ENCODE measurements at places on chromosomes 12 and 14.

- no peak for DNase-seq
Measured at GRCh38 chr12:7719946-7720730, 8.9 kb downstream of the DPPA3 start.

GRCh38 chr14:59275668-59276067 lies 87.2 kb downstream of the DAAM1 start:
- no peak for DNase-seq

- DNase-seq, result no peak
Measured at GRCh38 chr14:50516091-50516490, 16.3 kb downstream of the MAP4K5 start.

GRCh38 chr12:41983394-41983793 lies 161.3 kb downstream of the GXYLT1 start:
- no peak for DNase-seq

GRCh38 chr14:67186172-67186768 lies 3.0 kb upstream of the GARIN2 start:
- no peak for DNase-seq

DNA sequence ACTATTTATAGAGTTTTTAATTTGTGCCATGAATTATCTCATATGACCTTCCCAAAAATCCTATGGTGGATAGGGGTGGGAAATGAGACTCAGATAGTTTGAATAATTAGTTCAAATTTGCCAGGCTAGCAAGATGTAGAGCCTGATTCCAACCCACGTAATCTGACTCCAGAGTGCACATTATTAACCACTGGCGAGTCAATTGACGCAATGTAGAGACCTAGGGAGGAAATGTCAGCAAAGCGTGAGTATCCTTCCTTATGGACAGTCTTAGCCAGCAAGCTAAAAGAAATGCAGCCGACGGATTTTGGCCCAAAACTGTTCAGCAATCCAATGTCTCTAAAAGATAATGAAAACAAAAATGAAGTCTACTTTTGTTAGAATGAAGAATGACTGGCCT lies 193.3 kb upstream of the KRR1 start:
- no peak for DNase-seq

DNA sequence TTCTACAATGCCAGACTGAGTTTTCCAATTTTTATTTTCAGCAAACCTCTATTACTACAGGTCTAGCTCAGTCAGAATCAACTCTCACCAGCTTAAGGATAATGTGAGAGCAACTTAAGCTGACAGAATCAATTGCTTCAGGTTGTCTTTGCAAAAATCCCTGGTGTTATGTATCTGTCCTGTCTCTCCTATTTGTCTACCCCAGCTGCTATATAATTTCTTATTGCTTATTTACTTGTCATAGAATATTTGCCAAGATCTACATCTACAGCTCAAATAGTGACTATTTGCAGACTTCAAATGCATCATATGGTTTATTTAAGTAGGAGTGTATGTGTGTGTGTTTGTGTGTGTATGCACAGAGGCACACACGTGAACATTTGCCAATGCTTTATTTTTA lies 54.1 kb downstream of the FOXG1 start:
- DNase-seq, result no peak

- no peak for DNase-seq
Measured at GRCh38 chr12:116294454-116295165, 17.1 kb upstream of the MED13L start.

DNA sequence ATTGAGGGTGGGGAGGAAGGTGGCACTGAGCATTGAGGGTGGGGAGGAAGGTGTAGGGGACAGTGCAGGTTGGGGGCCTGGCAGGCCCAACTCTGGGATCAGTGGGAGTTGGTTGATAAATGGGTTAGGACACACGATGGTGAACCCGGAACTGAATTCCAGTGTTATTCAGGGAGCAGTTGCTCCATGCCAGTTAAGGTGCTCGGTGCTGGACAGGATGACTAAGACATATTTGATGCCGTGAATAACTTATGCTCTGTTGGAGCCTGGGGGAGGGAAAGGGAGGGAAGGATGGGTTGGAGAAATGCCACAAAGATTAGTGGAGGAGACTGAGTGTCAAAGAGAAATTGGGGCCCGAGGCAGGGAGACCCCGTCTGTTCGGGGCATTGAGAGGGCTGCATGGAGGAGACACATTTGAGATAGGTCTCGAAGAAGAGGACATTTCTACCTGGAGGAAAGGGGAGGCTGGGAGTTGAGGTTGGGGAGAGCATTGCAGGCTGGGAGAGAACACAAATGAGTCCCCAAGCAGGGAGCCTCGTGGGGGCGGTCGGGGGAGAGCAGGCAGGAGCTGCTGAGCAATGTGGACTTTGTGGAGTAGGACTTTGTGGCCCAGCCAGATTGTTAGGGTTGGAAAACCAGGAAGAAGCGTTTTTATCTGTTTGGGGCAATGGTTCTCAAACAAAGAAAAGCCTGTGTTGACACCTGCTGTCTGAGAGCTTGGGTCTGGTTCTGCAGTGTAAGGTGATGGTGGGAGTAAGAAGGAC lies 65.3 kb downstream of the IQSEC3 start:
- no peak for DNase-seq

GRCh38 chr14:97788846-97789526 lies 991.8 kb downstream of the VRK1 start:
- DNase-seq, result no peak

GRCh38 chr12:93164103-93164880 lies 213.4 kb upstream of the NUDT4 start:
- DNase-seq, result no peak

- no peak for DNase-seq
Measured at GRCh38 chr14:95503365-95504134, 12.9 kb downstream of the SYNE3 start.

DNA sequence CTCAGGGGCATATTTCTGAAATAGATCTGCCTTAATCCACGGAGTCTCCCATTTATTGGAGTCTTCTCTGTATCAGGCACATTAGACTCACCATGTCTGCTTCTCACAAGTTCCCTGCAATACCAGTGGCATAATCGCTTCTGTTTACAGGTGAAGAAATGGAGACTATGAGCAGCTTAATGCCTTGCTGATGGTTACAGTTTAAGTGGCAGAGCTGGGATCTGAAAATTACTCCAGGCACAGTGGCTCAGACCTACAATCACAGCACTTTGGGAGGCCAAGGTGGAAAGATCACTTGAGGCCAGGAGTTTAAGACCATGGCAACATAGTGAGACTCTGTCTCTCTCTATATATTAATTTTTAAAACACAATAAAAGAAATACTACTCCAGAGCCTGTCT lies 7.3 kb upstream of the RIC8B start:
- DNase-seq, result no peak

- DNase-seq, result no peak
Measured at GRCh38 chr12:132925597-132926414, 30.3 kb downstream of the ZNF605 start.

DNA sequence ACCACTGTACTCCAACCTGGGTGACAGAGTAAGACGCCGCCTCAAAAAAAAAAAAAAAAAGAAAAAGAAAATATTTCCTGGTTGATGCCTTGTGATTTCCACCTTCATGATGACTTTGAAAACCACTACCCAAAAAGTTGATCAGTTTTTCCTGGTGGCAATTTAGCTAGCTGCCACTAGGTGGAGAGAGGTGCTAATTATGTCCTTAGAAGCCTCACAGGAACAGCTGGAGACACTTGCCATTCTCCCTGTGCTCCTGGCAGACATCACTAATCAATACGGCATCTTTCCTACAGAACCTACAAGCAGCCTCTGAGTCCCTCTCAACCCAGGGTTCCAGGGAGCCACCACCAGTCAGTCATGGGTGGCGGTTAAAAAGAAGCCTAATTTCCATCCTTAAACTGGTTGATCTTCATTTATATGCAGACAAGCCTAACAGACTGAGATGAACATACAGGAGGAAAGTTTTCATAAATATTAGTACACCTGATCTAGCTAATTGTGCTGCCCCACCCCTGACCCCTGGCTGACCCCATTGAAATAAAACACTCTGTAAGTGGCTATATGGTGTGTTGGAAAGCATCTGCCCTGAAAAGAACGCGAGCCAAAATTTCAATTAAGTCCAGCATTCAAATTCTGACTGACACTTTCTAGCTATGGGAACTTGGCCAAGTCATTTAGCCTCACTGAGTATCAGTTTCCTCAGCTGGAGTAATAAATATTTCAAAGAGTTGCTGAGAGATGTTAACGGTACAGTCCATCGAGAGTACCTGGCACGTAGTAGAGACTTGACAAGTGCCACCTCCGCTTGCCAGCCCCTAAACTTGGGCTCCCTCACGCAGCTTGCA lies 6.2 kb upstream of the OAS1 start:
- DNase-seq, result no peak

DNA sequence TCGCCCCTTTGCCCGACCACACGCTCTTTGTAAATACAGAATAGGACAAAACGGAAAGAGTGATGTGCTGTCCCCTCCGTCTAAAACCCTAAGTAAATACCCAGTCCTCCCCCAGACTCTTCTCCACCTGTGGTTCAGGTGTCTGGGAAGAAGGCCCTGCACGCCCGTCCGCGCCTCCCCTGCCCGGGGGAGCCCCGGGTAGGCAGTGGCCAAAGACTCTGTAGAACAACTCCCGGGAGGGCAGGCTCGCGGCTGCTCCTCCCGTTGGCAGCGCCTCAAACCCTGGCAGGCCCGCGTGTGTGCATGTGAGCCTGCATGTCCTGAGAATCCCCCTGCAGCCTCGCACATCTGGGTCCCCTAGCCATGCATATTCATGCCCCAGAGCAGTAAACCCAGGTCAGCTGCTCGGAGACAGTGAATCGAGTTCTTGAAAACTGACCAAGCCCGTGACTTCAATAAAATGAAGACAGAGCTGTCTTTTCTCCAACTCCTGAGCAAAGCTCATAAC lies 165.8 kb downstream of the MON2 start:
- DNase-seq, result no peak

GRCh38 chr14:53951243-53951626 lies 5.4 kb downstream of the BMP4 start:
- DNase-seq, result no peak

GRCh38 chr14:50529288-50530179 lies 2.8 kb downstream of the MAP4K5 start:
- DNase-seq, result no peak

DNA sequence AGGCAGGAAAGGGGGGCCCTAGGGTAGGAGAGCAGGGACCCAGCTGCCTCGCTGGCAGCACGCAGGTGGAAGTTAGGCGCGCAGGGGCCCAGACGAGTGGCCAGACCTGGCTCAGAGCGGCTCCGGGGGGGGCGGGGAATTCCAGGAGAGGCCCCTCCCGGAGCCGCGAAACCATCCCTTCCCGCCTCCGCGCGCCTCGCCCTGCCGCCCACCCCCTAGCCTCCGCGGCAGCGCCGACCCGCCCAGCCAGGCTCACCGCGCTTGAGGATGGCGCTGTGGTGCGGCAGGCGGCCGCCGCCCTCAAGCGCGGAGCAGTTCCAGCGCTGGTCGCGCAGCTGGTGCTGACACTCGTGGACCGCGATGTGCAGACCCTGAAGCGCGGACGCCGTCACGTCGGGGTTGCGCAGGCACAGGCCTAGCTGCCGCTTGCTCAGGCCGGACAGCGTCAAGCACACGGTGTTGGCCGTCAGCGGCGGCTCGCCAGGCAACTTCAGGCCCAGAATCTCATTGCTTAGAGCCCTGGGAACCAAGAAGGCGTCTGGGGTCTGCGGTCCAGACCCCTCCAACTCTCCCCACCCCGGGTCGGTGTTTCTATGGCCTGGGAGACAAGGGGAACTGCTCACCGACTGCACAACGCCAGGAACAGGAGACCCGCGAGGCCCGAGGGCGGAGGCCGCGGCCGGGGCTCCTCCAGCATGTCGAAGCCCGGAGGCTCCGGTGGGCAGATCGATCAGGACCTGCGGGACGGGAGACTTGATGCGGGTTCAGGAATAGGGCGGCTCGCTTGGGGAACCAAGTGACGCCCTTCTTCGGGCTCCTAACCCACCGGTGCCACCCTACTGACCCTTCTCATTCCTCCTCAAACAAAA lies 1.5 kb downstream of the WNT10B start:
- DNase-seq, result no peak

DNA sequence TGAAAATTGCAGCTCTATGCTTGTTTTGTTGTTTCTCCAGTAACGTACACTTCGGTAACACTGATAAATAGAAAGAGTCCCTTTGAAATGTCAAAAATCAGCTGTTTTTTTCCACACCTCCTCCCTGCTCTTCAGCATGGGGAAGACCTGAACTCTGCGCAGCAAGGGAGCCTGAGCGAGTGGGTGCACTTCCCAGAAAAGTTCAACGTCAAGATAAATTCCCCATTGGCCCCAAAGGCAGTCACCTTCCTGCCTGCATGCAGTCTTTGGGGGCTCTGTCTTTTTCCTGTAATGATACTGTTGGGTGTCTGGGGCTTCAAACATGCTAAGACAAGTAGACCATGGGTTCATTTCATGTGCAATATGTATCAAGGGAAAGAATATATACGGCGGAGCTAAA lies 8.8 kb upstream of the FOXG1 start:
- DNase-seq, result no peak

Measured in substantia nigra (tissue), 51 donors.